Astrocyte (in vitro differentiated cells and primary cell): ENCODE measurements at places on chromosomes 7 and 10. TPM values are rescaled to one million over a fixed set of nuclear protein-coding genes. Genes with fewer than 3 reads are reported as not detected.

Gene ABCC2
- total RNA-seq = 0.31 and 0.59 TPM in 2 replicates

Gene ATOH7
- total RNA-seq = 0.19 TPM in 1 of 2 replicates, not detected in the other

Gene POU6F2
- 0.45 and 0.46 TPM in 2 replicates for total RNA-seq

Gene PDE6C
- not detected in 2 replicates for total RNA-seq

Gene WDFY4
- total RNA-seq = 0.02 and 0.25 TPM in 2 replicates

Gene NAPEPLD
- 7.6 and 8.7 TPM in 2 replicates for total RNA-seq

Gene MRLN
- total RNA-seq = not detected in 2 replicates

Gene PPIA
- total RNA-seq = 1,461 and 1,628 TPM in 2 replicates

Gene GLI3
- total RNA-seq = 22.1 and 27.7 TPM in 2 replicates

Gene KIF20B
- total RNA-seq = 6.8 and 7.1 TPM in 2 replicates

Gene KNDC1
- 2.6 and 4.1 TPM in 2 replicates for total RNA-seq

Gene OR9A4
- not detected in 2 replicates for total RNA-seq

Gene TMEM176A
- total RNA-seq = 0.31 TPM in 1 of 2 replicates, not detected in the other

Gene WNT8B
- not detected in 2 replicates for total RNA-seq

Gene SEMA3E
- total RNA-seq = 3.7 and 4.6 TPM in 2 replicates

Gene NUTM2D
- total RNA-seq = 6.2 and 6.9 TPM in 2 replicates

Gene RAB19
- total RNA-seq = 0.50 TPM in 1 of 2 replicates, not detected in the other

Gene C10orf143
- 0.73 and 0.82 TPM in 2 replicates for total RNA-seq

Gene ARHGEF35
- 4.4 and 5.0 TPM in 2 replicates for total RNA-seq

Gene COBL
- total RNA-seq = 3.6 and 6.4 TPM in 2 replicates

Gene ADCY1
- total RNA-seq = 1.2 and 1.6 TPM in 2 replicates

Gene DPYSL4
- total RNA-seq = 25.8 and 26.1 TPM in 2 replicates

Gene PLXNA4
- total RNA-seq = 3.3 and 4.3 TPM in 2 replicates

Gene NME8
- total RNA-seq = not detected in 2 replicates

Gene CRHR2
- total RNA-seq = not detected in 2 replicates

Gene GSTO2
- total RNA-seq = 1.2 and 1.9 TPM in 2 replicates

Gene PYROXD2
- 4.5 TPM in 2 replicates for total RNA-seq

Gene SORBS1
- 5.1 and 6.0 TPM in 2 replicates for total RNA-seq

Gene OGA
- total RNA-seq = 106 and 119 TPM in 2 replicates

Gene IFIT2
- total RNA-seq = 36.0 and 42.0 TPM in 2 replicates

Gene XRCC2
- total RNA-seq = 1.2 and 1.6 TPM in 2 replicates

Gene ARL5B
- 32.6 and 36.7 TPM in 2 replicates for total RNA-seq

Gene LDB3
- 3.5 and 3.9 TPM in 2 replicates for total RNA-seq

Gene SH3PXD2A
- 17.3 and 25.8 TPM in 2 replicates for total RNA-seq

Gene SLC29A4
- 7.0 and 8.2 TPM in 2 replicates for total RNA-seq

Gene SH2B2
- total RNA-seq = 3.4 and 5.6 TPM in 2 replicates

Gene RUFY2
- 21.7 and 21.8 TPM in 2 replicates for total RNA-seq

Gene SPAM1
- total RNA-seq = not detected in 2 replicates

Gene TMEM184A
- 1.8 and 2.1 TPM in 2 replicates for total RNA-seq

Gene ST8SIA6
- 0.12 TPM in 1 of 2 replicates, not detected in the other for total RNA-seq

Gene VIM
- 5,172 and 5,400 TPM in 2 replicates for total RNA-seq

Gene OR2A1
- not detected in 2 replicates for total RNA-seq

Gene ABCB4
- 0.36 and 0.48 TPM in 2 replicates for total RNA-seq

Gene PLEKHA8
- 26.3 and 34.7 TPM in 2 replicates for total RNA-seq

Gene SMKR1
- total RNA-seq = not detected in 2 replicates

Gene TAS2R16
- not detected in 2 replicates for total RNA-seq

Gene ADAM22
- 1.5 and 2.2 TPM in 2 replicates for total RNA-seq

Gene SEMA3C
- 148 and 193 TPM in 2 replicates for total RNA-seq

Gene KDM7A
- 4.9 and 5.4 TPM in 2 replicates for total RNA-seq

Gene PDZD7
- 2.2 and 4.5 TPM in 2 replicates for total RNA-seq

Gene MNX1
- total RNA-seq = not detected in 2 replicates

Gene DOCK1
- 42.5 and 45.0 TPM in 2 replicates for total RNA-seq

Gene CHN2
- total RNA-seq = 2.5 and 3.6 TPM in 2 replicates

Gene TAS2R41
- not detected in 2 replicates for total RNA-seq

Gene CALHM1
- total RNA-seq = not detected in 2 replicates

Gene MBL2
- total RNA-seq = not detected in 2 replicates

Gene HECW1
- total RNA-seq = 2.3 and 3.3 TPM in 2 replicates

Gene HSPA12A
- 7.9 and 11.1 TPM in 2 replicates for total RNA-seq

Gene LLCFC1
- not detected in 2 replicates for total RNA-seq
